ENCODE measurements at places on chromosomes 7 and 10. TPM values are rescaled to one million over a fixed set of nuclear protein-coding genes. Genes with fewer than 3 reads are reported as not detected.

Gene CNNM1
- total RNA-seq = 1.0 TPM

Gene CALML3
- not detected for total RNA-seq

GRCh38 chr10:100878291-100878910, 34.4 kb upstream of the SLF2 start:
- H3K27ac ChIP-seq = no peak overlapping the region
- peaks cover 10% of the 10 kb centered on the region for H3K27me3 ChIP-seq
- H3K36me3 ChIP-seq = no peaks in the 10 kb centered on the region
- no peak overlapping the region for H3K4me3 ChIP-seq

DNA sequence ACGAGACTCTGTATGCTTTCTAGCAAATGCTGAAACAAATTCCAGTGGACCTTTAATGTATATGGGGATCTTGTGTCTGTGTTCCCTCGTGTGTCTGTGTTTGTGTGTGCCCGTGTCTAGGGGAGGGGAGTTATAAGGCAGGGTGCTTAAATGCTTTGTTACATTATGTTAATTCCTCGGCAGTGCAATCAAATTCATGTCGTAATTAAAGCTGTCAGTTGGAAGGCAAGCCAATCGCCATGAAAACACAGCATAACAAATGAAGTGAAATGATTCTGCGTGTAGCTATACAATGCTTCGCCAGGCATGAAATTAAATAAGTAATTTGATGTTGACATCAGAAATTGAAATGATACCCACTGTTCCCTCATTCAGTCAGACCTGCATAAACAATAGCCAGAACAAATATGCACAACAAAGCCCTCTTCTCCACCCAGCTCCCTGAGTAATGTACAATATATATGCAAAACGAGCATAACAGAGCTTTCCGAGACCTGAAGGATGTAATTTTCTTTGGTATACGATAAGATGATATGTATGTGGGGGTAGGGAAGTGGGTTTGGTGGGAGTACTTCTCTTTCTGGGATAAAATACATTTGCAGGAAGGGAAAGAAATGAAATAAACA, 534.1 kb downstream of the AUTS2 start:
- H3K4me1 ChIP-seq = no peaks in the 10 kb centered on the region
- no peak overlapping the region for H3K27ac ChIP-seq
- no peak overlapping the region for H3K4me3 ChIP-seq

- H3K4me1 ChIP-seq = peaks cover 94% of the 10 kb centered on the region
- H3K27ac ChIP-seq = peak overlapping the region; percentile 90
- DNase-seq = no peak
Observed at GRCh38 chr7:130903358-130903974, 169.5 kb upstream of the KLF14 start.

DNA sequence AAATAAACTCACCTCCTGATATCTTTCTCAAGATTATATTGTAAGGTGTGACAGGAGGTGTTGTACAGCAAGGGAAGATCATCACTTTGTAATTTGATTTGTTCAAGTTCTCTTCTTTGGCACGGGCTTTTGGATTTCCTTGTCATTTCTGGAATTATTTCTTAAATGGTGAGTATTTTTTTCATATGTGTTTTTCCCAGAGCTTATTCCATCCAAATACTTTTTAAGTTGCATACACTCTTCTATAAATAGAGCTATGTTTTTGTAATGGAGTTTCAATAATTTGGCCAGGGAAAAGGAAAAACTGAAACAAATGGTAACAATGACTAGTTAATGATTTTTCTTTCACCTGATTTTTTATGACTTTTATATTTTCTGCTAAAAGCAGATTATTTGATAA, 92.5 kb downstream of the CFAP58 start:
- H3K36me3 ChIP-seq = no peaks in the 10 kb centered on the region
- peaks cover 9% of the 10 kb centered on the region for H3K27me3 ChIP-seq
- H3K27ac ChIP-seq = no peak overlapping the region
- no peak overlapping the region for H3K4me3 ChIP-seq
- peaks cover 6% of the 10 kb centered on the region for H3K4me1 ChIP-seq

DNA sequence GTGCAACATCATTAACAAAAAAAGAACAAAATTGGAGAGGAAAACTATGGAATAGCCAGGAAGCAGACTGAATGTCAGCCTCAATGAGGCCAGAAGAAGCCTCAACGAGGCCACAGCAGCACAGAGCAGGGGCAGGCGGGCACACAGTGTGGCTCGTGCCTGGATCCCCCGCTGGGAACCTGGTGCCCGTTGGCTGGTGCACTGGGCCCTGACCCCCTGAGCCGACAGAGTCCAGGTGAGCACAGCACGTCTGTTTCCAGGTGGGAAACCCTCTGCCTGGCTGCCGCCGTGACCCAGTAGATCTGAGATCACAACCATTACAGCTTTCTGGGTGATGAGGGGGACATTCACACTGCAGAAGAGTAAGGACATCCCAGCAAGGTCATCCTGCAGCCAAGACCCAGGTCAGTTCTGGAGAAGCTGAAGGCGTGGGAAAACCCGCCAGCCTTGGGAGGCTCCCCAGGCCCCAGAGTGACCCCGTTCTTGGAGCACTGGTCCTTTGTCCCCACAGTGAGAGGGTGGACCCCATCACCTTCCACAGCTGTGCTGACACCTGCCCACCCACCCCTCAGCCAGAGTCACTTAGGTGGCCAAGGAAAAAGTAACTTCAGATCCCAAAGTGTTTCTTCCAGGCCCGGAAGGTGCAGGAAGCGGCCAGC, 222.1 kb downstream of the ADARB2 start:
- no peak for DNase-seq
- H3K36me3 ChIP-seq = no peaks in the 10 kb centered on the region
- no peak overlapping the region for H3K4me3 ChIP-seq
- peaks cover 4% of the 10 kb centered on the region for H3K27me3 ChIP-seq
- no peaks in the 10 kb centered on the region for H3K4me1 ChIP-seq
- no peak overlapping the region for H3K27ac ChIP-seq

DNA sequence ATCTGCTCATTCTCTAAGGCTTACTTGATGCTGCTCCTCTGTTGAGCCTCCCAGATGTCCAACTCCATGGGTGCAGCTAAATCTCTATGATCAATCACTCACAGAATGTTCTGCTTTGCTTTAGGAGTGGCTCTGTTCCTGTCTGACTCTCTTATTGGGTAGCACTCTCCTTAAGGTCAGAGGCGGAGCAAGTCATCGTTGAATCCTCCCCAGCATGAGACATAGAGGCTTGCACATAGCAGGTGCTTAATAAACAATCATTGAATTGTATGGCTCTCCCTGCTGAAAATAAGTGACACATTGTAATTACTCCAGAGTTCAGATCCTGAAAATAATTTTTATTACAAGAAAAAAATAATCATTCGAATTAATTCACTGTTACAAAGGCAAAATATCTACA, 69.7 kb downstream of the NPS start:
- H3K36me3 ChIP-seq = no peaks in the 10 kb centered on the region
- H3K4me3 ChIP-seq = no peak overlapping the region
- no peak for DNase-seq

- DNase-seq = no peak
- H3K36me3 ChIP-seq = no peaks in the 10 kb centered on the region
- H3K27me3 ChIP-seq = peaks cover 19% of the 10 kb centered on the region
- H3K4me1 ChIP-seq = no peaks in the 10 kb centered on the region
Observed at GRCh38 chr10:33521062-33521461, 186.6 kb upstream of the NRP1 start.

- H3K27me3 ChIP-seq = no peaks in the 10 kb centered on the region
- no peak for DNase-seq
- peaks cover 36% of the 10 kb centered on the region for H3K36me3 ChIP-seq
- H3K4me1 ChIP-seq = peaks cover 45% of the 10 kb centered on the region
- H3K4me3 ChIP-seq = no peak overlapping the region
- H3K27ac ChIP-seq = no peak overlapping the region
Observed at GRCh38 chr7:141586878-141587277, 35.7 kb downstream of the AGK start.

DNA sequence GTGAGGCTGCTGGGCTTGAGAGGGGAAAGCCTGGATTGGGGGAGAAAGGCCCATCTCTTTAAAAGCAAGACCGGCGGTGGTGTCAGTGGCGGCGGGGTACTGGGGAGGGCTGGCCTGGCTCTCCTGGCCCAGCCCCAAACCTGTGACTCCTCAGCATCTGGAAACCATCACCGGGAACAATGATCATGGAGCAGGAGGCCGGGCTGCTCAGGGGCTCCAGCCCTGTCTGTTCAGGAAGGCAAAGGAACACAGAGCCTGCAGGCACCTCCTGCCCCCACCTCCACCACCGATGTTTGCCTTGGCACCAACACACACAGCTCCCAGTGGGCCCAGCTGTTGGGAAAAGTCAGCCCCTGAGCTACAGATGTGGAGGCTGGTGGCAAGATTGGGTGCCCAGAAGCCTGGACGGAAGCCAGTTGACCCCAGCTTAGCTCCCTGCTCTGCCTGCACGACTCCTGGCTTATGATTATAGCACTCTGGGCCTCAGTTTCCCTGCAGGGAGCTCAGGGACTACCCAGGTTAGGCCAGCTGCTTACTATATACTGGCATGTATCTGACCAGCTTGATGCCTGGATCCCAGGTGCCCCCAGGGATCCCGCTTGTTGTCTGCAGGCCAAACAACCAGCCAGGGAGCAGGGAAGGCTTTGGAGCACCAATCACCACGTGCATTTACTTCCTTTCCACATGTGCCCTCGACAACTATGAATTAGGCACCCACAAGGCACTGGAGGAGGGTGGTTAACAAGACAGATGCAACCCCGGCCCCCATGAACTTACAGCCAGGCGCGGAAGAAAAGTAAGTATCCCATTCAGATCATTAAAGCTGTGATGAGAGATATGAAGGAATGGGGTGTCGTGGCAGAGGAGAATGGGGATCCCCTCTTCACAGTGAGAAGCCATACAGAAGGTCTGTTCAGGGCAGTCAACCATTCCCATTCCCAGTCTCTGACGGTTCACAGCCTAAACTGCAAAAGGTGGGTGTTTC, 37.3 kb downstream of the ZCCHC24 start:
- DNase-seq = no peak
- no peaks in the 10 kb centered on the region for H3K36me3 ChIP-seq
- no peaks in the 10 kb centered on the region for H3K27me3 ChIP-seq
- H3K4me3 ChIP-seq = no peak overlapping the region
- no peak overlapping the region for H3K27ac ChIP-seq

DNA sequence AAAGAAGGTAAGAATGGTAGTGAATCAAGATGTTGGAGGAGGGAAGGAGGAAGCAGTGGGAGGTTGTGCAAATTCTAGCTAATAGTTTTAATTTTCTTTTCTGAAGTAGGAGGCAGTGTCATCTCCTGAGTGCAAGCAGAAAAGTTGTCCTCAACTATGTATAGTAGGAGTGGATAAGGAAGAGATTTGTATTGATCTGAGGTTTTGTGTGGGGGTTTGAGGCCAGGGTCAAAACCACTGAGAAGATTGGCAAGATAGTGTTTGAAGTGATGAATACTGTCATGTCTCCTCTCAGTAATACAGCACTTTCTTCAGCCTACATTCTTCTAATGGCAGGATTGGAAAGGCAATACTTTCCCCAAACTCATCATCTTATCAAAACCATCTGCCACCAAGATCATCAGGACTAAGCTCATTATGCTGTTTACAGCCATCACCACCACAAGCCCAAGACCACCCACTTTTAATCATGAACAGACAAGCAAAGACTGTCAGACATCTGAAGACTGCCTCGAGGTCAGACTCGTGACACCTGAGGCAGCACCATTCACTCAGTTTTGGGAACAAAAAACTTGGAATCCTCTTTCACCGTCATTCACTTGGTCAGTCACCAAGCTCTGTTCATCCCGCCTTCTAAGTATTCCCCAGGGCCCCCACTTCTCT, 1.5 kb upstream of the MIOS start:
- peaks cover 12% of the 10 kb centered on the region for H3K36me3 ChIP-seq
- DNase-seq = no peak
- no peaks in the 10 kb centered on the region for H3K27me3 ChIP-seq

DNA sequence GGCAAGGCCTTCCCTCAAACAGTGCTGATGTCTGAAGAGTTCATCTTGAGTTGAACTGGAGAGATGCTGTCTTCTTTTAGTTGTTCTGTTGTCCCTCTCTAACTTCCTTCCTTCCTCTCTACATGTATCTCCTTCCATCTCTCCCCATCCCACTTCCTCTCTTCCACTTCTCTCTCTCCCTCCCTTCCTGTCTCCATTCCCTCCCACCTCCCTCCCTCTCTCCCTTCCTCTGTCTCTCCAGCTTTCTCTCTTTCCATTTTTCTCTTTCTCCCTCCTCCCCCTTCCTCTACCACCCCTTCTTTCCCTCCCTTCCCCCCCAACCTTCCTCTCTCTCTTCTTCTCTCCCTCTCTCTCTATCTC, 40.7 kb upstream of the TNS3 start:
- no peaks in the 10 kb centered on the region for H3K4me1 ChIP-seq
- H3K4me3 ChIP-seq = no peak overlapping the region
- H3K36me3 ChIP-seq = no peaks in the 10 kb centered on the region
- DNase-seq = no peak

DNA sequence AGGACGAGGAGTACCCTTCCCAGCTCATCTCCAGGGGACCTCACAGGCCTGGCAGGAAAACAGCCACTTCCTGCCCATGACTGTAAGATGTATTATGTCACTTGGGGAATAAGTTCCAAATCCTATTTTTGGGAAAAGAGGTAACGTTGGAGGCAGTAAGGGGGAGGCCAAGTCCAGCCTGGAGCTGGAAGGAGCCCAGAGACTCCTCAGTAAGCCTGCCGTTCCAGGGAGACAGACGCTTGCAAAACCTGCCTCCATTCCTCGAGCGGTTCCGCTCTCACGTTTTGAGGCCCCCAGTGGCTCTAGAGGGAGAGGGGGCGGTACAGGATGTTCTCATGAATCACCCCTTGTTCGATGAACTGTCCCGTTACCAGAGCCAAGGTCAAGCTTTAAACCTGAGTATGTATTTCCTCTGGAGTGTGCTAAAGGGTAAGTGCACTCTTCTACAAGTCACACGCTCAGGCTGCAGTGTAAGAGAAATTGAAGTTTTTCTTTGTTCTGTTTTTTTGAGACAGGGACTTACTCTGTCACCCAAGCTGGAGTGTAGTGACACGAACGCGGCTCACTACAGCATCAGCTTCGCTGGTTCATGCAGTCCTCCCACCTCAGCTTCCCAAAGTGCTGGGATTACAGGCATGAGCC, 45.5 kb upstream of the CYTH3 start:
- H3K27me3 ChIP-seq = no peaks in the 10 kb centered on the region
- peak; percentile 35 for DNase-seq
- H3K27ac ChIP-seq = no peak overlapping the region
- H3K4me1 ChIP-seq = peaks cover 6% of the 10 kb centered on the region
- H3K36me3 ChIP-seq = no peaks in the 10 kb centered on the region
- no peak overlapping the region for H3K4me3 ChIP-seq

- H3K27me3 ChIP-seq = no peaks in the 10 kb centered on the region
- H3K4me3 ChIP-seq = peak overlapping the region; percentile 80
- H3K4me1 ChIP-seq = peaks cover 5% of the 10 kb centered on the region
- no peak for DNase-seq
Observed at GRCh38 chr7:73841689-73842066, 638 bp downstream of the METTL27 start.
